CD8-positive, alpha-beta memory T cell (primary cell): ENCODE measurements at places on chromosomes 11 and 22. TPM values are rescaled to one million over a fixed set of nuclear protein-coding genes. Genes with fewer than 3 reads are reported as not detected.

Gene EIF3M
- 419 TPM for total RNA-seq

Gene RAB39A
- total RNA-seq, result 0.11 TPM

Gene PDE3B
- total RNA-seq, result 47.0 TPM

Gene SLC22A9
- total RNA-seq, result not detected

Gene SCGB1D2
- total RNA-seq, result not detected

DNA sequence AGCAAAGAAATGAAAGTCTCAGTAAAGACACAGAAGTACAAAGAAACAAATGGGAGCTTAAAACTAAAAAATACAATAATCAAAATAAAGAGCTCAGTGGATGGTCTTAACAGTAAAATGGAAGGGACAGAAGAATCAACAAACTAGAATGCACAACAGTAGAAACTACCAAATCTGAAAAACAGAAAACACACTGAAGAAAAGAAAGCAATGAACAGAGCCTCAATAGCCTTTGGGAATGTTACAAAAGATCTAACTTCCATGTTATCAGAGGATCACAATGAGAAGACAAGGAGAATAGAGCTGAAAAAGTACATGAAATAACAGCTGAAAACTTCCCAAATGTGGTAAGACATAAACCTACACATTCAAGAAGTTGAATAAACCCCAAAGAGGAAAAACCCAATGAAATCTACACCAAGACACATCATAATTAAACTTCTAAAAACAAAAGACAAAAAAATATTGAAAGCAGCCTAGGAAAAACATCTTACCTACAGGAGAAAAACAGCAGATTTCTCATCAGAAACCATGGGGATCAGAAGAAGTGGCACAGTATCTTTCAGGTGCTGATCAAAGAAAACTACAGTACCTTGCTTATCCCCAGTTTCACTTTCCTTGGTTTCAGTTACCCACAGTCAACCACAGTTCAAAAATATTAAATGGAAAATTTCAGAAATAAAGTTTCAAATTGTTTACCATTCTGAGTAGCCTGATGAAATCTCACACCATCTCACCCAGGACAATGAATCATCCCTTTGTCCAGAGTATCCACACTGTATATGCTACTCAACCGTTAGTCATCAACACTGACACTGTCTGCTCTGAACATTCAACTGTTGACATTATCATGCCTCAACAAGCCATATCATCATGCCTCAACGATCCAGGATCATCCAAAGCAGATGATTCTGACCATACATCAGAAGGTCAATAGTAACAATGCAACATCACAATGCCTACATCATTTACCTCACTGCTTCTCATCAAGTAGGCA, 22.2 kb downstream of the RRAS2 start:
- no peak for DNase-seq

DNA sequence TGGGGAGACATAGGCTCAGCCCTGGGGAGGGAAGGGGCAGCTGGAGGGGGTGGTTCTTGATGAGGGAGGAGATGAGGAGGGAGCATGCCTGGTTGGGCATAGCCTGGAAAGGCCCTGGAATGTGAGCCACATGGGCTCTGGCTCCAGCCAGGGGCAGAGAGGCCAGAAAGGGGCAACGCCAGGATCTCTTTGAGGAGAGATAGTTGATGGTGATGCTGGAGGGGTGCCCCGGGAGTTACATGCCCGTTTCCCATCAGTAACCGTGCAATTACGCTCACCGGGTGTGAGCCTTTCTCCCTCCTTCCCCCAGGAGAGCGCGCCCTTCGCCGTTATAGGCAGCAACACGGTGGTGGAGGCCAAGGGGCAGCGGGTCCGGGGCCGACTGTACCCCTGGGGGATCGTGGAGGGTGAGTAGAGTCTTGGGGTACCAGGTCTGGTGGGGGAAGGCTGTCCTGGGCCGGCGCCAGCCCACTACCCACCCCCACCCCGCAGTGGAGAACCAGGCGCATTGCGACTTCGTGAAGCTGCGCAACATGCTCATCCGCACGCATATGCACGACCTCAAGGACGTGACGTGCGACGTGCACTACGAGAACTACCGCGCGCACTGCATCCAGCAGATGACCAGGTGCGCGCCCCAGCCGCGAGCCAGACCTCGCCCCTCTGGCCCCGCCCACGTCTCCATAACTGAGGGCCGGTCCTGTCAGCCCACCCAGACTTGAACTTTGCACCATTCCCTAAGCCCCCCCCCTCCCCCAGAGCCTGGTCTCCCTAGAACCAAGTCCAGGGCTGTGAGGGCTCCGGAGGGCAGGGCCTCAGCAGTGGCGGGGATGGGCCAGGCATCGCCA, 1.8 kb upstream of the GP1BB start:
- DNase-seq, result no peak

GRCh38 chr11:69509846-69510390, 28.5 kb downstream of the LINC01488 start:
- DNase-seq, result no peak

DNA sequence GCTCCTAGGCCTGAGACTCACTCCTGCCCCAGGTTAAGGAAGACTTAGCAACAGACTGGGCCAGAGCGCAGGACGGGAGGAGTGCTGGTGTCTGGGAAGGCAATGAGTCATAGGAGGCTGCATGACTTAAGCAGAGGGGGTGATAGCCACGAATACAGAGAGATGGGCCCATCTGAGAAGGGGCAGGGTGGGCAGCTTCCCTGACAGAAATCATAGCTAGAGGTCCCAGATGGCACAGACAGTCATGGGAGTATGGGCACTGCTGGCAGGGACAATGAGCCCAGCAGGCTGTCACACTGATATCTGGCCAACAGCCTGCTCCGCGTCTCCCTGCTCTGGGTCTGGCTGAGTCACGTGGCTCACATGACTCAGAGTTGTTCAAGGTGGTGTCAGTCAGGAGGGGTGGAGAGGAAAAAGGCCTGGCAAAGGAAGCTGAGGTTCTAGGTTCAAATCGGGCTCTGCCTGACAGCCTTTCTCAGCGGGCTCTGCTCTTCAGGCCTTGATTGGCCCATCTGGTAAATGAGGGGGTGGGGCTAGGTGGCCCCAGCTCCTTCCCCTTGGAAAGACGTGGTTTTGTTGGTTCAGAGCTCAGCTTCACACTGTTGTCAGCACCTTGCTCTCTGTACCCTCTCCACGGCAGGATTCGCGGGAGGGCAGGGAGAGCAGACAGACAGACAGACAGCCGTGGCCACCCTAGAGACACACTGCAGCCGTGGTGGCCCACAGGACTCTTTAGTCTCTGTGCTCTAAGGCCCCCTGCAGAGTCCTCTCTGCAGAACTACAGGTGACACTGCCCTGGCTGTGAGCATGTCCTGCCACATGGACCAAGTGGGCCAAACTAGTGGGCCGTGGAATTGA, 47.8 kb downstream of the DBX1 start:
- no peak for DNase-seq

DNA sequence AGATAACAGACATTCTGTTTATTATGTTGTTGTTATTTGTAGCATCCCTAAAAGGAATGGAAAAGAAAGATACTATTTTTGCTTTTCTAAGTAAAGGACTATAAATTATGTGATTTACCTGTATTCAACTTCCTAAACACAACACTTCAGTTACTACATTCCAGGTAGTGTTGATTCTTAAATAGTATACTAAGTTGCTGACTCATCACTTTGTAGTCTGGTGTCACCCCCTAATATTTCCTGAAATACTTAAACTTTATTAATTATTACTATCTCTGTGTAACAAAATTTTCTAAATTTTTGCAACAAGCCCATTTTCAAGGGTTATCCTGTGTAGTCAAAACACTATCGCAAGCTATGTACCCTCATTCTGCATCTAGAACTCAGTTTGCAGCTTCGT, 7.0 kb downstream of the SYTL2 start:
- DNase-seq, result no peak

DNA sequence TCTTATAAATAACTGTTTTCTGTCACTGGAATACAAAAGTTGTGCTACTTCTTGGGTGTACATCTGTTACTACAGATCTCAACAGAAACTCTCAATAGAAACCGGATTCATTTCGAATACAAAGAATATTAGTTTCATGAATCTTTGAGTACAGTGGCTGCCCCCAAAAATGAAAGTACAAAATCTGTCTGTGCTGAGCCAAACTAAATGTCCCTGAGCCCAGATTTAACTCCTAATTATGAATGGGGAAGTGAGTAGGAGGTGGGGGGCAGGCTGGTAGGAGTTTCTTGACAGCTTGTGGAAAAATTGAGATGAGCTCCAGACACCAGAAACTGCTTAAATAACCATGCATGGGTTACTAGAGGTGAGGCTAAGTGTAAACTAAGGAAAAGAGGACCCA, 41.6 kb downstream of the PITPNB start:
- no peak for DNase-seq

GRCh38 chr22:19448076-19448607, 631 bp upstream of the C22orf39 start:
- DNase-seq, result no peak

DNA sequence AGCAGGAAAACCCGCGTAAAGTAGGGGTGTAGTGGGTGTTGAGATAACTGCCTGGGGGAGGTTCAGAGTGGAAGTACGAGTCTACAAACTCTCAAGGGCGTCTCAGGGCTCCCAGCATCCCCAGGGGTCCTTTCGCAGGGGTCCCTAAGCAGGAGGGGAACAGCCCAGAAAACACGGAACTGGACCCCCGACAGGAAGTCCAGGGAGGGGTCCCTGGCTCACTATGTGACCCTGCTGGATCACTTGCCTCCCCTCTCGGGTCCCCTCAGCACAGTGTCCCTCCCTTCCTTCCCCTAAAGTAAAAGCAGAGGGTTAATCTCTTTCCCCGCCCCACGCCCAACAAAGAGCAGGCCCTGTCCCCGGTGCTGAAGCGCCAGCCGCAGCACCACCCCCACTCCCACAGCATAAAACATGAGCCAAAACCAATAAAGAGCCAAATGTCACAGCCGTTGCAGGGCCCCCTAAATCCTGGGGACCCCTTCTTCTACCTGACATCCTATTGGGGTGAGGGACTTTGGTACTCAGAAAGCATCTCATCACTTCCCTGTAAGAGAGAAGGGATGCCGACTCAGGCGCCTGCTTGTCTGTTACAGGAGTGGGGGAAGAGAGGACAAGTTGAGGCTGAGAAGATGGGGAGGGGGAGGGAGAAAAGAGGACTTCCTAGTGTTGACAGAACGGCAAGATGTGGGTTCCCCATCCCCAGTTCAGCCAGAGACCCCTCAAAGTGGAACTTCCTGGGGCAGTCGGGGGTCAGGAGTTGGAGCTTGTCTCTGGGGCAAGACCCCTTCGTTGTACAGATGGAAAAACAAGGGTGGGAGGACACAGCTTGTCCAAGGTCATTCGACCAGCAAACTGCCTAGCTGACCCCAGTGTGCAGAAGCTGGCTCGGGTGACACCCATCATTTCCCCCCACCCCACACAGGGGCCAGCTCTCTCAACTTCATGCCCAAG, 1.4 kb upstream of the NEFH start:
- no peak for DNase-seq

DNA sequence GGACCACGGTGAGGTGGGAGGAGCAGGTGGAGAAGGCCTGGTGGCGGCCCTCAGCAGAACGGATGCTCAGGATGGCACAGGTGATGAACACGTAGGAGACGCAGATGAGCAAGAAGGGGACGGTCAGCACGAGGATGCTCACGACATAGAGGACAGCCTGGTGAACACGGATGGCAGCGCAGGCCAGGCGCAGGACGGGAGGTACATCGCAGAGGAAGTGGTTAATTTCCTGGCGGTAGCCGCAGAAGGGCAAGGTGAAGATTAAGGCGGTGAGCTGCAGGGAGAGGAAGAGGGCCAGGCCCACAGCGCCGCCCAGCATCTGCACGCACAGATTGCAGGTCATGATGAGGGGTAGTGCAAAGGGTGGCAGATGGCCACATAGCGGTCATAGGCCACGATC, 24.0 kb upstream of the OR10W1 start:
- DNase-seq, result no peak

GRCh38 chr22:45892681-45893461, 84.1 kb downstream of the WNT7B start:
- no peak for DNase-seq

DNA sequence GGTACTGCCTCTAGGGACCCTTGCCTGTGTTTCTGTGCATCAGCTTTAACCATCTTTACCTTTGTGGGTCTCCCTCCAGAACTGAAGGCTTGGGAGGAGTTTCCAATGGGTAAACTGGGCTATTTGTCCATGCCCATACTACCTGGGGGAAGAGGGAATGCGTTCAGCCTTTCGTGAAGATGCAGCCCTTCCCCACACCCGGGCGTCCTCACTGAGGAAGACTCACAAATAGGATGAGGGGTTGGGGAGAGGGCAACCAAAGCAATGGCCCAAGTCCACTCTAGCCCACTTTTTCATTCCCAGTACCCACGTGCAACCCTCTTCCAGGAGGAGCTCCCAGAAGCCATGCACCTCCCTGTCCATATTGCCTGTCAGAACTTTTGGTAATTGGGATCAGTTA, 61.8 kb upstream of the ADA2 start:
- DNase-seq, result no peak

- no peak for DNase-seq
Measured at GRCh38 chr22:17782621-17783020, 8.4 kb upstream of the BID start.

GRCh38 chr22:48827268-48827846, 1000.3 kb downstream of the BRD1 start:
- no peak for DNase-seq

- DNase-seq, result no peak
Measured at GRCh38 chr11:2653198-2653551, 46.6 kb downstream of the KCNQ1OT1 start.
